Activated T-cell treated with anti-CD3 and anti-CD28 coated beads for 48 hours (primary cell): ENCODE measurements at places on chromosomes 2 and 18.

- DNase-seq: no peak
These were observed 15.9 kb downstream of the ITGB1BP1 start for GRCh38 chr2:9407363-9407811.

- no peak for DNase-seq
These were observed 231.5 kb downstream of the NYAP2 start for GRCh38 chr2:225630824-225631533.

DNA sequence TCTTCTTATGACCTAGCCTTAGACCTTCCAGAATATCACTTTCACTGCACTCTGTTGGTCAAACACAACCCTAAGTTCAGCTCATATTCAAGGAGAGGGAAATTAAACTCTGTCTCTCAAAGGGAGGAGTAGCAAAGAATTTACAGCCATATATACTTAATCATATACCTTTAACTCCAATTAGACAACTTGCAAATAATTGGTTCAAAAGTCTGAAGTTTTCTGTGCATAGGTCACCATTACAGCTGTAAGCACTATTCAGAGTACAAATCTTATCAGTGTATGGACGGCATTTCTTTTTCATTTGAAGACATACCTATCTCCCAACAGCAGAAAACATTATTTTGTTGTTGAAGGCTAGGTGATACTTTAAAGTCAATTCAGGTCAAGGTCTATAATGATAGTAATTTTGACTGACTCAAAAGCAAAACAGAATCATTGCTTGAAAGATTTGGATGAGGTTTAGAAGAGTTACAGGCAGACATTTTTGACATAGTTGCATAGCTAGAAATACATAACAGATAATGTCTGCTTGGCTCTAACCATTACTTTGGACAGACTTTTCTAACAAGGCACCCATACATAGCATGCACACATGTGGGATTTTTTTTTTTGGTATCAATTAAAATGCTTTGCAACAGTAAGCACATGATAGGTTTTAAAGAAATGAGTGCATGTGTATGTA, 131.5 kb downstream of the CPS1 start:
- no peak for DNase-seq

DNA sequence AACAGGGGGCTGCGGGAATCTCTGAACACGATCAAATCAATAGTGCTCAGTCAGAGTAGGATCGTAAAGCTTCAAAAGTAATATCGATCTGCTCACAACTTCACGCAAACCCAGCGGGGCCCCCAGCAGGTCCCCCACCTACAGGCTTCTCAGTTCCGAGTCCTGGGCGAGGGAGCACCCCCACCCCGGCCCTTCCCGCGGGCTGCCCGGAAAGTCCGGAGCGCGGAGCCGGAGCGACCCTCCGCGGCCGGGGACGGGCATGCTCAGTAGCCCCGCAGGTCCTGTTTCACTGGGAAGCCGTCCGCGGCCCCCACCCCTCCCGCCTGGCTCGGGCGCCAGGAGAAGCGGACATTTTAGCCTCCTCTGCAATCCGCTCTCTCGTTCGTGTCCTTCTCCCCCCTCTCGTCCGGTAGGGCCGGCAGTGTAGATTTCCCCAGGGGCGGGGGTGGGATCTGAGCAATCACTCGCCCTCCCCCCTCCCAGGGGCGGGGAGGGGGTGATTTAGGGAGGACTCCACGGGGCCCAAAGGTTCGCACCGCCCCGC, 3.3 kb upstream of the SPRED2 start:
- peak; percentile 43 for DNase-seq

DNA sequence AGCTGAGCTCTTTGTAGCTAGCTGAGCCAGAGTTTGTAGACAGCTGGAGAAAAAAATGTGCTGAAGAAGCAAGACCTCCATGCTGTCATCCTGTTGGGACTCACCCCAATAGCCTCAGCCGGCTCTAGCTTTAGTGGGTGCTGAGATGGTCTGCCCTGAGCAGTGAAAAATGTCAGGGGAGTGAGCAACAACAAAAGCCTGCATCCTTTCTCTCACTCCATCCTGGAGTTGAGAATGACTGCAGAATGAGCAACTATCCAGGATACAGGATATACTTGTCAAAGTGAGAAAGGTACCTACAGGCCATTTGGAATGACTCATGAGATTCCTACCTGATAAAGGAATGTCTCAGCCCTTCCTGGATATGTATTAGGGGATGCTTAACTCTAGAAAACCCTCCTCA, 146.1 kb upstream of the DLX2 start:
- no peak for DNase-seq

DNA sequence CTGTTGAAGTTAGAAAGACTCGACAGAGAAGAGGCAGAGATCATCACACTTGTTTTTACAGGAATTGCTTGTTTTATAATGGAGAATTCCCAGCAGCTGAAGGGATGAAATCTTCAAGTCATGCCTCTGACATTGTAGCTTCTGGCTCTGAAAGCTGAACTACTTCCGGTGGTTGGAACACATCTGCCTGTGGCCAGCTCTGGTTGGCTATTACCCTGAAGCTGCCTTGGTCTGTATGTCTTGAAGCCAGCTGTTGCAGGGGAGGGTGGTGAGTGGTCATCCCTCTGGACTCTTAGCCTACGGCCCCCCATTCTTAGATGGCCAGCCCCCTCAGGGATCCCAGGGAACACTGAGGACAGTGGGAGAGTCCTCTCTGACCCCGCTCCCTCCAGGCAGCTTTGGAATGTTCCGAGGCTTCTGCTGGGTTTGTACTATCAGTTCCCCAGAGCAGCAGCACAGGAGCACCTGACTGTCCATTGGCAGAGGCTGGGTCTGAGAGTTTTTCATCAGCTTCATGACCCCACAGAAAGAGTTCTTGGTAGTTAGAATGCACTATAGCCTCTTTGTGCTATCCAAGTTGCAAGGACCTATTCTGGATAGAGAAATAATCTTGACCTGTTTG, 87.4 kb upstream of the CAPN13 start:
- no peak for DNase-seq

- DNase-seq: no peak
These were observed 246.0 kb upstream of the CXCR4 start for GRCh38 chr2:136363900-136364299.

DNA sequence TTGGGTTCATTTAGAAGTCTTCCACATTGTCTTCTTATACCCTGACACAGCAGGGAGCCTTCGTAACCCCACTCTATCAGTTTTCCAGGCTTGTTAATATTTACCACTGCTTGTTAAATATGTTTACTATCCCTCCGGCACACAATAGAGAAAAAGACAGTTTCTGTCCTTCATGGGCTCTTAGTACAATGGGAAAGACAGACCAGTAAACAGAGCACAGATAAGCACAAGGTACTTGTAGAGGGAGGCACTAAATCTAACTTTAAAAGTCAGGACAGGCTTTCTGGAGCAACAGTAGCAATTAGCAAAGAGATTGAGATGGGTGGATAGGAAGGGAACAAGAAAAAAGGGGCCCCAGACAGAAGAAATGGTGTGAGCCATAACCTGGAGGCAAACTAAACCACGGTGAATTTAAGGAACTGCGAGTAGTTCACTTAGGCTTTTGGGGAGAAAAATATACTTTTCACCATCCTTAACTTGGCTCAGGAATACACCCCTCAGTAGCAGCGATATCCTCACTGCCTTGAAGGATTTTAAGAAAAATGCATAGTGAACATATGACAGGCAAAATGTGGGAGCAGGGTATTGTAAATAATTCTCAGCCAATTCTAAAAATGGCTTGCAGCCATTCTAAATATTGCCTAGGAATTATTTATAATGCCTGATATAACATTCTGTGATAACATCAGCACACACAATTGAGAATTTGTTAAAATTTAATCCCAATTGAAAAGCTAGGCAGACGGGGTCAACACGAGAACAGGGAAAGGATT, 383.7 kb downstream of the CDH2 start:
- DNase-seq: no peak

DNA sequence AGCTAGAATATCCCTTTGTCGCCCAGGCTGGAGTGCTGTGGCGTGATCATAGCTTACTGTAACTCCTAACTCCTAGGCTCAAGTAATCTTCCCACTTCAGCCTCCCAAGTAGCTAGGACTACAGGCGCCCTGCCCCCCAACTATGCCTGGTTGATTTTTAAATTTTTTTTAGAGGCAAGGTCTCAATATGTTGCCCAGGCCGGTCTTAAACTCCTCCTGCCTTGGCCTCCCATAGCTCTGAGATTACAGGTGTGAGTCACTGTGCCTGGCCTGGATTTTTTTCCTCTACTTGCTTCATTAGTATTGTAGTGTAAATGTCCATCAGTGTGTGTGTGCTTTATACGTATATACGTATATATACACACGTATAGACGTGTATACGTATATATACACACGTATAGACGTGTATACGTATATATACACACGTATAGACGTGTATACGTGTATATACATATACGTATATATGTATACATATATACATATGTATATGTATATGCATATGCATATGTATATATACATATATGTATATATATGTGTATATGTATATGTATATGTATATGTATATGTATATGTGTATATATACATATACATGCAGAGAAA, 124.4 kb downstream of the DIS3L2 start:
- DNase-seq: no peak
